Activated T-helper 1 cell treated with anti-CD3 and anti-CD28 coated beads, Interleukin-2, amount 50 U/mL, for 16 hours (primary cell): ENCODE measurements at places on chromosomes 1 and 21.

GRCh38 chr1:150968491-150968890 is 6.1 kb downstream of the CERS2 start:
- DNase-seq: no peak

GRCh38 chr1:219555031-219555692 is 57.7 kb downstream of the ZC3H11B start:
- no peak for DNase-seq

- DNase-seq: no peak
These were observed 938.7 kb downstream of the TTLL7 start for GRCh38 chr1:83060221-83060620.

- DNase-seq: no peak
These were observed 21.2 kb downstream of the PGLYRP3 start for GRCh38 chr1:153291514-153291913.

GRCh38 chr1:231295938-231296337 is 41.7 kb downstream of the EXOC8 start:
- no peak for DNase-seq

- no peak for DNase-seq
These were observed 55.6 kb downstream of the TCP10L start for GRCh38 chr21:32529679-32530078.

DNA sequence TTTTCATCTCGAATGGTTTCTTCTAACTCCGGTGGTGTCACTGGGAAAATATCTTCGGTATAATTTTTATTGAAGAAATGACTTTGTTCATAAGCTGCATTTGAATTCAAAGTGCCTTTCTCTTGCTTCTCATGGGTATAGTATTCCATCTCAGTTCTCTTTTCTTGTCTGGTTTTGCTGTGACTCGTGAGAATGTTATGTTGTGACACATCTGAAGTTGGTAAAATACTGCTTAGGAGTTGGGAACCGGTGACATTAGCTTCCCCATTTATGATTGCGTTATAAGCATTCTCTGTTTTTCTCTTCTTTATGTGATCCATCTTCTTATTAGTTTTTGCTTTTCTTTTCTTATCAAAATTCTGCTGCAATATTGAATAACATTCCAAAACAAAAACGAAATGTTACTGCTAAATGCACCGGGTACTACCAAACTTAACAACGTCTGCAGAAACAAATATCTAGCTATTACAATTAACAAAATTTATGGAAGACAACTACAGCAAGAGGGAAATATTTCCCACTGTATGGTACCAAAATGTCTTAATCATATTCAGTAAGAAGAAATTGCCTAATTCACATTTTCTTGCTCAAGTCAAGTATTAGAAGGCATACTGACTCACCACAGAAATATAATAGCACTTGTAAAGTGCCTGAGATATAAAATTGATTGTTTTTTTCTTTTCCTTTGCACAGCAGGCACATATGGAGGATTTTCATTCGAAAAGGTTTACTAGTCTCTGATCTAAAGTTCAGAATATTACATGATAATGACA is 15.5 kb downstream of the LRIF1 start:
- no peak for DNase-seq

DNA sequence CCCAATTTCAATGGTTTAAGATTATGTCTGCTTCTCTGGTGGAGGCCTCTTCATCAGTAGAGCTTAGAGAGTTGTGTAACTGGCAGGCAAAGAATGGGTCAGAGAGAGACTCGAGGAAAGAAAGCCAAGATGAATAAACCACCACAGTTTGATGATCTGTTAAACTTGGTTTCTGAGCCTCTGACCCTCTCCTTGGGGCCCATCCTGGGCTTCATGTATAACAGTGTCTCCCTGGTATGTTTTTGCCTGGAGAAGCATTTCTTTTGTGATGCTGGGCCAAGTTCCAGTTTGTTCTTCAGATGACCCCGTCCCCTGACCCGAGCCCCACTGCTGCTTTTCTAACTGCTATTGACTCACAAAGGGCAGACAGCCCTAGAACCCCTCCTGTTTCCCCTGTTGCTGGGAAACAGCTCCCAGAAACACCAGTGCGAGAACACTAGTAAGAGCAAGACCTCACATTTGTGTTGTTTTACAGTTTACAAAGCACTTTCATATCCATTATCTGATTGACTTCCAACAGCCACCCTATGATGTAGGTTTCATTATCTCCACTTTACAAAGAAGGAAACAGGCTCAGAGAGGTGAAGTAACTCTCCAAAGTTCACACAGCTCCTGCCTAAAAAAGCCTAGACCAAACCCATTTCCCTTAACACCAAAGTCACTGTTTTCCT is 9.0 kb downstream of the CD2 start:
- DNase-seq: no peak

DNA sequence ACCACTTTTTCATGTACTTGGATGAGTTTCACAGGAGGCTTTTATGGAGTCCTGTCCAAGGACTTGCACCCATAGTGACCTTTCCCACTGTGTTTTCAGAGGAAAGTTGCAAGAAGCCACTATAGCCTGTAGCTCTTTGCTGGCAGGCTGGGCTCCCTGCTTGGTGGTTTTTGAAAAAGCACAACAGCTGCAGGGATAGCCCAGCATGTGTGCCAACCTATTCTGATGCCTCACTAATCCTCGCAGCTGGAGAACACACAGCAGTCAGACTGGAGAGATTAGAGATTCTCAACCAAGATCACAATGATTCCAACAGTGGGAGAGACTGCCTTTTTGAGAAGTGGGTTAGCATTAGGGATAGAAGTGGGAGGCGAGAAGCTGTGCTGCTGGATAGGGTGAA is 24.1 kb upstream of the ARHGEF11 start:
- DNase-seq: no peak

GRCh38 chr1:26799479-26800142 is 11.9 kb downstream of the PIGV start:
- no peak for DNase-seq

DNA sequence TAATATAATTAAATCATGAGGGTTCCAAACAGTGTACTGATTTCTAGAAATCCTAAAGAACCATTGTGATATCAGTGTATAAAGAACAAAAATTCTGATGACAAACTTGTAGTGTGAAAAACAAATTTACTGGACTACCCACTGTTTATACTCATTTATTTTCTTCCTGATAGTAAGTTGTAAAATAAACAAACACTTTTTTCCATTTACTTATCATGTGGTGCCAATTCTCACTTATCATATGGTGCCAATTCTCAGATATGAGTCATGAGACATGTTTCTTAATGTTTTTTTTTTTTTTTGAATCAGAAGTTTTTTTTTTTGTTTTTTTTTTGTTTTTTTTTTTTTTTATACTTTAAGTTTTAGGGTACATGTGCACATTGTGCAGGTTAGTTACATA is 137.7 kb downstream of the LEPR start:
- no peak for DNase-seq

DNA sequence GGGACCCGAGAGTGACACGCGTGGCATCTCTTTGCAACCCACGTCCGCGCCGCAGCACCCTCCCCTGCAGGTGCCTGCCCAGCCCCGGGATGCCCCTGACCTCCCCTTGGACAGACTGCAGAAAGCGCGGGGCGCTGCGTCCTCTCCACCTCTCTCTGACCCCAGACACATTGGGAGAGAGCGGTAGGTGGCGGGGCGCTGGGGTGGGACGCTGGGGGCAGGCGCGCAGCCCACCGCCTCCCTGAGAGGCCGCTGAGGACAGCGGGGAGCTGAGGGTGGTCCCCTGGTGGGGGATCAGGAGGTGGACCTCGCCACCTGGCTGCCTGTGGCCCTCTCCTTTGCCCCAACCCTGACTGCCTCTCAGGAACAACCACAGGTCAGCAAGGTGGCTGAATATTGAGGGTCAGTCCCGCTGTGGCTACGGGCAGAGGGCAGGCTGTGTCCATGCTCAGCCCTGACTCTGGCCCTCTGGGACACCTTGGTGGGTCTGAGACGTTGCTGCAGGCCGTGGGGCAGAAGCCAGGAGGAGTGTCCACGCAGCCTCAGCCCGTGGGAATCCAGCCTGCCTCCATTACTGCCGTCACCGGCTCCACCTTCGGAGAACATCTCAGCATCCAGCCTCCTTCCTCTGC is 761 bp upstream of the UBE2J2 start:
- no peak for DNase-seq

GRCh38 chr21:37878946-37879660 is 37.2 kb downstream of the KCNJ6 start:
- DNase-seq: no peak

GRCh38 chr1:16433030-16433429 is 4.2 kb downstream of the SPATA21 start:
- DNase-seq: no peak

DNA sequence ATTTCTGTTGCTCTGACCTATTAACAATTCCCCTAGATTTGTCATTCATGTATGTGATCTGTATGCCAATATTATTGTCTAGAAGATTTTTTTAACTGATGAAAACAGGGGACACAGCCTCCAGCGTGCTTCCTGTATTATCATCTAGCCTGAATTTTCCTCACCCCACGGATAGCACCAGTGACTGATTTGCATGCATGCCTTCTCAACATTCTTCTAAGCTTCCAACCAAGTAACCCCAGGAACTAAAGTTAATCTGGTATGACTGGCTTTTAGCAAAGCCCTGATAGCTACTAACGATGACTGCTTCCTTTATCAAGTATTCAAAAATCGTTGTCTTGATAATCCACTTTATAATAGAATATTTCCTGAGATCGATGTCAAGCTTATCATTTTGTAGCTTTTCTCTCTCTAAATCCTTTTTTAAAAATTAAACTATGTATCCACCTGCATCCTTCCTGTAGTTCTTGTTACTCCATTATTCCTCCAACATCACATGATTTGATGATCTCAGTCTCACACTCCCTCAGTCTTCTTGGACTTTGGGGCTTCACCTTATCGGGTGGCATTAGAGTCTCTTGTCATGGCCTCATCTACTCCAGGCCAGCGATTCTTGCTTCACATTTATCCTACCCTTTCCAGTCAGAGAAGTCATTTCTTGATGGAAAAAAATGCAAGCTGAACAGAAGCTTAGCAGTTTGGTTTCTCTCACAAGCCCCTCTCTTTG is 19.0 kb downstream of the BCAR3 start:
- DNase-seq: no peak

DNA sequence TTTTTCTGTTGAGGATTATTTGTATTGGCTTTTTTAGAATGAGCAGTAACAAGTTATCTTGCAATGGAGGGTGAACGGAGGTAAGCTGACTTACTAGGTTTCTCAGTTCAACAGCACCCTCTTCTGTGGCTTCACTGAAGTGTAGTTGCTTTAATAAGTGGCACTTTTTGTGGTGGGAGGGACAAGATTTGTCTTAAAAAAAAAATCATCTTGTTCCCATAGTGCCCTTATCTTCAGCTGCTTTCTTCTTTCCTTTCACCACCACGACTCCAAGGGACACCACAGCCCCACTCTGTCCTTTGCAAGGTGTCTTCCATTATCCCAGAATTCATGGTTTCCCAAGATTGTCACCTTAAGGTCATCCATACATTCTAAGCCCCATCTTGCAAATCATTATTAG is 92.9 kb downstream of the PIGK start:
- DNase-seq: no peak

- DNase-seq: no peak
These were observed 10.1 kb downstream of the DOP1B start for GRCh38 chr21:36166705-36167104.

- DNase-seq: no peak
These were observed 8.1 kb upstream of the TADA1 start for GRCh38 chr1:166884040-166884642.

DNA sequence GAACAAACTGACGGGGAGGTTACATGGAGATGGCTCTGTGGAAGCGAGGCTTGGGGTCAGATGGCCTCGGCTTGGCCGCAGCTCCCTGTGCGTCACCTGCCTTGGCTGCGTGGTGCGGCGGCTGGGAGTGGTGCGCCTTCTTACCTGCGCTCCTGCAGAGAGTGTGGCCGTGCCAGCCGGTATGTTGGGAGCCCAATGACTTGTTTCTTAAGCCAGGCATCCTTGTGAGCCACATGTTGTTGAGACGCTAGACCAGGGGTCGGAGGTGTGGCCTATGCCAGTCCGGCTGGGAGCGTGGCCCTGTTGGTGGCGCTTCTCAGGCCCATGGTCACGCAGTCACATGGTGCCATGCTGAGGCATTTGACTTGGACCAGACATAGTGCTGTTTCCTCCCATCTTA is 10.5 kb downstream of the SLX9 start:
- no peak for DNase-seq

DNA sequence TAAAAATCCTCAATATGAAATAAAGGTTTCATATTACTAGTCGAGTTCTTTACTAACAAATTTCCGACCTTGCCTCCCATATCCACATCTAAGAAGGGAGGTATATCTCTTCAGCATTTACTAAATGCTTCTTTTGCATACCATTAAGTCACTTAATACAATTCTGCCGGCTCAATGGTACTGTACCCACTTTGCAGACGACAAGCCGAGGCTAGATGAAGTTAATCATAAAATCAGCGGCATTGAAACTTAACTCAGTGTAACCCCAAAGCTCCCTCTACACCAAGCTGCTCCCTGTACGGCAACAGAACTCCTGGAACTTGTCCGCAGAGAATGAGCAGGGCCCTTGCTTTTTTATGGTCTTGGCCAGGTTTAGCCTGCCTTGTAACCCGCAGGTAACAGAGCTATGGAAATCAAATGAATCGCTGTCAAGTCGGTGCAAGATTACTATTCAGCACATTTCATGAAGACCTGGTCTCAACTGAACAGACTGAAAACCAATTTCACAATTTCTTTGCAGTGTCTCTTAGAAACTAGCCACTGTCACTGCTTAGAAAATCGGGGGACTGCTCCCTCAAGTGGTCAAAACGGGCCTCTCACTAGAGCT is 738 bp downstream of the INTS7 start:
- DNase-seq: no peak

DNA sequence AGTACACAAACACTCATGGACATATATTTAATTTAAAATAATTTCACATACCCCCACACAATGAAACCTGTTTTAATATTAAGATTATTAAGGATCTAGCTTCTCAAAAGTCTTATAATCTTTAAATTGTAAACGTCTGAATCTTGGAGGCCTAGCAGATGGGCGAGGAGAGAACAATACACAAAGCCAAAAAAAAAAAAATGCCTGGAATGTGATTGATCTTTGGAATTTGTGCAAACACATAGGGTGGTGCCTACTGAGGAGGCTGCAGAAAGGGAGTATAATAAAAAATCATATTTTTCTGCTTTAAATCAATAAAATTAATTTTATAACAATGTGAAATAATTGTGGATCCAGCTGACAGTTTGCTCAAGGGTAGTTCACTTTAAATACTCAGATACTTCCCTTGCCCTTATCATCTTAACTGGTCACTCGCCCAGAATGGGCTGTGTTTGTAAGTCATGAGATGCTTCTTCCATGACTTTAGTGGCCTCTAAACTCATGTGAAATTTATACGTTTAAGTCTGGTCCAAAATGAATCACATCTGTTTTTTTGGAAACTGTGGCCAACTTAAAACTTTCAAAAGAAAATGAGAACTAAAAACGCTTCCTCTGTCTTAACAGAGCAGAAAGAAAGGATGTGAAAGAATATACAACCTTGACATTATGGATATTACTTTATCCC is 802.8 kb upstream of the CXADR start:
- no peak for DNase-seq

DNA sequence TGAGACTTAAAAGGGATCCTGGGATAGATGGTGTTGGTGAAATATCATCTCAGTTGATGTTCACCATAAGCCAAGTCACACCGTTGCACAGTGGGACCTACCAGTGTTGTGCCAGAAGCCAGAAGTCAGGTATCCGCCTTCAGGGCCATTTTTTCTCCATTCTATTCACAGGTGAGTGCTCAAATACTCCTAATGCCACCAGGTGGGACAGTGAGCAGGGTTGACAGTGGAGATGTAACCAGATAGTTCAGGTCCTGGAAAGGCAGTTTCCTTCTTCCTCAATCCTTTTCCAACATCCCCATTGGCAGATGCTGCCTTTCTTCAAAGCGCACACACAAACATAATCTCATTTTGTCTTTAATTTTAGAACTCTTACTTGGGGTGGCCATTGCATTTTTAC is 11.6 kb downstream of the CD160 start:
- DNase-seq: no peak

- no peak for DNase-seq
These were observed 36.9 kb downstream of the PTGFR start for GRCh38 chr1:78527706-78528105.
